ENCODE measurements at places on chromosomes 13 and 19.

GRCh38 chr13:83794583-83794982 is 87.7 kb downstream of the SLITRK1 start:
- DNase-seq: no peak

DNA sequence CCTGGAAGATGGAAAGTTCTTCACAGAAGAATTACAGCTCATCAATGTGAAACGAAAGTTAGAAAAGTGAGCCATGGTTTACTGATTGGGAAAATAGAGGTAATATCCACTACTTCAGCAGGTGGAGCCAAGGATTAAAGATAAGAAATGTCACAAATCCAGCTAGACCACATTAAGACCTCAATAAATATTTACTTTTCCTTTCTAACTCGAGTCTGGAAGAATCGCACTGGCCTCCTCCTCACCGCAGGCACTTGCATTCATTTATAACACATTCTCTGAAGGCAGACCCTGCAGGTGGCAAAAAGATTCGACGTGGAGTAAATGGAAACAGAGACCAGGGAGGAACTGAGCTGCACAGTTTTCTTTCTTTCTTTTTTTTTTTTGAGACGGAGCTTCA is 7.4 kb downstream of the SLC35E1 start:
- DNase-seq: no peak

DNA sequence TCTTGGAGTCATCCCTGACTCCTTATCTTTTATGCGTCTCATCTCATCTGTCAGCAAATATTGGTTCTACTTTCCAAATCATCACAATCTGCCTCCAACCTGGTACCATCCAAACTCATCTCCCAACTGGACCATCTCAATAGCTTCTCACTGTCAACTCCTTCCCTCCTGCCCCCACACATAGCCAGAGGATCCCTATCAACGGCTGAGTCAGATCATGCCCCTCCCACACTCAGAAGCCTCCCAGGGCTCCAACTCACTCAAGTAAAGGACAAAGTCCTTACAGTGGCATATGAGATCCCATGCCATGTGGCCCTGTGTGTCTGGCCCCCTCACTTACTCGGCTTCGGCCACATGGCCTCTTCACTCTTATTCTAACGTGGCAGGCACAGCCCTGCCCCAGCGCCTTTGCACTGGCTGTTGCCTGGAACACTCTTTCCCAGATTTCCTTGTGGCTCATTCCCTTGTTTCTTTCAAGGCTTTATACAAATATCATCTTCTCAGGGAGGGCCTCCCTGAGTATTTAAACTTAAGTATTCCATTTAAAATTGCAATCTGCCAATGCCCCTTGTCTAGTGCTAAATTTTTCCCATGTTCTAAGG is 4.3 kb downstream of the SPRED3 start:
- peak; percentile 50 for DNase-seq

GRCh38 chr13:82305588-82305987 is 1576.7 kb downstream of the SLITRK1 start:
- no peak for DNase-seq

GRCh38 chr13:53201454-53202225 is 173.0 kb downstream of the OLFM4 start:
- DNase-seq: no peak

GRCh38 chr13:110121422-110122083 is 185.4 kb downstream of the COL4A1 start:
- no peak for DNase-seq

DNA sequence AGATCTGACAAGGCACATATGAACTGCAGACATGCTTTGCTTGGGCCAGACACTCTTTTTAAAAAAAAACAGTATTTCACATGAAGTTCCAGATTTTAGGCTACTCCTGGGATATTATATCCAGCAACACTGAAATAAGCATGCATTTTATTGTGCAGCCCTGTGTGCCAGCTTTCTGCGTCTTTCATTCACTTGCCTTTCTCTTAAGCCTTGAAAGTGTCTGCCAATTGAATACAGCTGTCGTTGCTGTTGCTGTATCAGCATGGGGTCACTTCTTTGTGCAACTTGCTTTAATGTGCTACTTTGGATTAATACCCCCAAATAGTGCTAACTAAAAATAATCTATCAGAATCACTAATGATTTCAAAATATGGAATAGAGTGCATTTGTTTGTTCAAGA is 657.8 kb downstream of the SLITRK6 start:
- DNase-seq: no peak

- no peak for DNase-seq
These were observed 41.9 kb downstream of the INSR start for GRCh38 chr19:7252364-7252763.

DNA sequence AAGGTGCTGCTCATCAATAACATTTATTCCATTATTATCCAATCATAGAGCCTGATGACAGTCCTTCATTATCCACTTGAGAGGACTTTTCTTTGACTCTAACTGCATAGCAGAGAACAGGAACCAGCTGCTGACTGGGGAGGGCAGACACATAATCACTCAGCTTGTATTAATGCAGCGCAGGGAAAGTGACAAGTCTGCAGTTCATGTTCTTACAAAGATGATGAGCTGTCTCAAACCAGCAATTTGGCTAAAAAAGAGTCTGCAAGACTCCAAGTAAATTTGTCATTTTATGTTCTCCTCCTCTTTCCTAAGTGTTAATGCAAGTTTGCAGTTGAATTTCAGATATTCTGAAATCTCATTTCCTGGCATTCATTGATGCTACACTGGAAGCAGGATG is 40.0 kb upstream of the CBY2 start:
- DNase-seq: no peak

DNA sequence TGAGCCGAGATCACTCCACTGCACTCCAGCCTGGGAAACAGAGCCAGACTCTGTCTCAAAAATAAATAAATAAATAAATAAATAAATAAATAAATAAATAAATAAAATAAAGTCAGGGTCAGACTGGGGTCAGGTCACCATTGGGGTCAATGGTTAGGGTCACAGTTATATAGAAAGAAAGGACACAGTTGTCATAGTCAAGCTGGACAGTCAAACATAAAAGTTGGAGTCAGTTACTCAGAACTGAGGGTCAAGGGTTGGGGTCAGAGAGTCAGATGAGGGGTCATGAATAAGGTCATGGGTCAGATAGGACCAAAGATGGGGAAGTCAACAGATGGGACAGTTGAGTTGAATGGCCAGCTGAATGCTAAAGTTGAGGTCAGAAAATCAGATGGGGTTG is 16.7 kb upstream of the EPOR start:
- no peak for DNase-seq

DNA sequence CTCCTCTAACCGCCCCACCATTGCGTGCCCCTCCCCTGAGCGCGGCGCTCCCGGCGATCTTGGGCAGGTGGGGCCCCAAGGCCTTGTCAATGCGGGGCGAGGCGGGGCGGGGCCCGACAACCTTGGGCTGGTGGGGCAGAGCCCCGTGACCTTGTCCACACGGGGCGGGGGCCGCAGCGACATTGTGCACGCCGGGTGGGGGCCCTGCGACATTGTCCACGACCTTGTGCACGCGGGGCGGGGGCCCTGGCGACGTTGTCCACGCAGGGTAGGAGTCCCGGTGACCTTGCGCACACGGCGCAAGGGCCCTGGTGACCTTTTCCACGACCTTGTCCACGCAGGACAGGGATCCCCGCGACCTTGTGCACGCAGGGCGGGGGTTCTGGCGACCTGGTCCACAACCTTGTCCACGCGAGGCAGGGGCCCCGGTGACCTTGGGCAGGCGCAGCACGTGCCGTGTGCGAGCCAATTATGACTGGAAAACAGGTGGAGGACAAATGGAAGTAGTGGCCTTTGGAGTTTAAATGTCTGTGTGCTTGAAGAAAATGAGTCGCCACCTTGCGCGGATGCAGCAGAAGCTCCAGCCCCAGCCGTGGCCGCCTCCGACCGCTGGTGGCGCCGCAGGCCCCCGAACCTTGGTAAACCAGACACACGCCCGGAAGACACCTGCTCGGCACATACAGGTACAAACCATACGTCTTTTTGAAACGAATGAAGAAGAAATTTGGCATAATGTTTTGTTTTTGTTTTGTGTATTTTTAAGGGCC is 62.6 kb downstream of the LATS2 start:
- DNase-seq: no peak

- no peak for DNase-seq
These were observed 1885.5 kb upstream of the PRR20A start for GRCh38 chr13:55255236-55255635.

GRCh38 chr13:103184413-103184812 is 118.2 kb upstream of the SLC10A2 start:
- no peak for DNase-seq

- DNase-seq: no peak
These were observed 724 bp upstream of the ZNF780A start for GRCh38 chr19:40091205-40092129.

DNA sequence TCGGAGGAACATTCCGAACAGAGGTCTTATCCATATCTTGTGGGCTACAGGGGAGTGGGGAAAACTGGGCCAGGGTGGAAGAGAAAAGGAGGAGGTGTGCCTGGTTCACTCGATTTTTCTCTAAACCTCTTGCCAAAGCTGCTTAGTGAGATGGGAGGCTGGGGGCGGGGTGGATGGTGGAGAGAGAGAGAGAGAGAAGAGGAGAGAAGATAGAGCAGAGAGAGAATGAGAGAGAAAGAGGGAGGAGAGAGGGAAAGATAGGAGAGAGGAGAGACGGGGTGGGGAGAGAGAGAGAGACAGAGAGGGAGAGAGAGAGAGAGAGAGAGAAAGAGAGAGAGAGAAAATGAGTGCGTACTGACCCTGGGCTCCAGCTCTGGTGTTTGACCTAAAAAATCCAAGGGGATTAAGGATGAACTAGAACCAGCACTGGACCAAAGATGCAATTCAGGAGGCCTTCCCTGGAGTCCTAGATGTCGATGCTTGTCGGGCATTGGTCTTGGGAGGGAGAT is 14.1 kb downstream of the NOVA2 start:
- no peak for DNase-seq

Data from fibroblast of skin of scalp (primary cell).